Mammary epithelial cell (primary cell): ENCODE measurements at places on chromosomes 2 and 18.

- DNase-seq: no peak
Observed at GRCh38 chr2:46431481-46432235, 47.7 kb upstream of the TMEM247 start.

- no peak for DNase-seq
Observed at GRCh38 chr2:128494640-128495321, 176.1 kb upstream of the HS6ST1 start.

DNA sequence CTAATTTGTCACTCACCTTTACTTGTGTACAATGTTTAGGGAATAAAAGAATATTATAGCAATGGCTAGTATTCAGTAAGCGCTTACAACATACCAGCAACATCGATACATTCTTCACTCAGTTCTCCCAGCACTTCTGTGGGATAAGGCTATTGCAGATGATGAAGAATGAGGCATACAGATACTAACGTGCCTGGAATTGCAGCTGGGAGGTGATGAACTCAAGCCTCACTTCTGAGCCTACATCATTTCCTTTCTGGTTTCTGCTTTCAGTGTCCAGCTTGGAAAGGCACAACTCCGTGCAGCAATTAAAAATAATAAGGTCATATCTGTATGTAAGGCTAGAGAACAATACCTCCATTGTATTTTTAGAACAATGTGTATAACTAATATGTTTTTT, 95.4 kb upstream of the AQP4 start:
- peak; percentile 95 for DNase-seq

- no peak for DNase-seq
Observed at GRCh38 chr2:236862526-236862925, 223.2 kb upstream of the COPS8 start.

GRCh38 chr2:119242276-119243119, 18.9 kb downstream of the STEAP3 start:
- no peak for DNase-seq

DNA sequence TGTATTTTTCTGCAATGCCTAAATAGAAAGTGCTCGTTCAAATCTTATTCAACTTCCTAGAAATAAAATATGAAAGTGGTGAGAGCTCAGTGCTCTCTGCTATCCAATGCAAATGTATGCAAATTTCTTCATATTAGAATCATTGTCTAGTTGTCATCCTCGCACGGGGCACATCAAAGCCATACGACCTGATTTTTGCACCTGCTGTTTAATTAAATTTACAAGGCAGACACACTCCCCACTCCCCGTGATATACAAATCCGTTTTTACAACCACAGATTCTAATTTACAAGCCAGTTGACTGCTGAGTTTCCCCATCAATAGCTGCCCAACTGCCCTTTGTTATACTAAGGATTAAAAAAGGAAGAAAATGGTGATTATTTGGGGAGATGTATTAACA, 284.6 kb downstream of the RNF144A start:
- DNase-seq: no peak

DNA sequence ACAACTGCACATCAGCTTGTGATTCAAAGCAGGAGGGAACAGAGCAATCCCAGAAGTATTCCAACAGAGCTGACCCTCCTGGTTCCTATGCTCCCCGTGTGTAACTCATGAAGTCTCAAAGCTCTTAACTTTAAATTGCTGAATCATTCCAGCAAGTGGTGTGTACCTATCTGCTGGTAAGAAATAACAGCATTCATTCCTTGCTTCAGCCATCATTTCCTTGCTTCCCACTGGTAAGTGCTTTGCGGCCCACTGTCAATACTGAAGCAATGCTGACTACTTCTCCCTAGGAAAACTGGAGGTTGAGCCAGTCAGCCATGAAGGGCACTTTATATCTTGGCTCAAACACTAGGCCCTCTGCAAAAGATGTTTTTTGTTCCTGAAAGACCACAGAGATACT, 222.4 kb downstream of the EXOC6B start:
- no peak for DNase-seq

GRCh38 chr2:162473-163382, 101.1 kb downstream of the SH3YL1 start:
- DNase-seq: no peak

GRCh38 chr2:217995731-217996231, 7.0 kb downstream of the TNS1 start:
- no peak for DNase-seq
